H9 (cell line): ENCODE measurements at places on chromosomes 6 and 20.

GRCh38 chr6:12403947-12404647 is 113.9 kb downstream of the EDN1 start:
- no peaks in the 10 kb centered on the region for H3K4me1 ChIP-seq
- no peak for DNase-seq
- H3K36me3 ChIP-seq, result no peaks in the 10 kb centered on the region
- H3K4me3 ChIP-seq, result no peak overlapping the region
- no peak overlapping the region for H3K27ac ChIP-seq

DNA sequence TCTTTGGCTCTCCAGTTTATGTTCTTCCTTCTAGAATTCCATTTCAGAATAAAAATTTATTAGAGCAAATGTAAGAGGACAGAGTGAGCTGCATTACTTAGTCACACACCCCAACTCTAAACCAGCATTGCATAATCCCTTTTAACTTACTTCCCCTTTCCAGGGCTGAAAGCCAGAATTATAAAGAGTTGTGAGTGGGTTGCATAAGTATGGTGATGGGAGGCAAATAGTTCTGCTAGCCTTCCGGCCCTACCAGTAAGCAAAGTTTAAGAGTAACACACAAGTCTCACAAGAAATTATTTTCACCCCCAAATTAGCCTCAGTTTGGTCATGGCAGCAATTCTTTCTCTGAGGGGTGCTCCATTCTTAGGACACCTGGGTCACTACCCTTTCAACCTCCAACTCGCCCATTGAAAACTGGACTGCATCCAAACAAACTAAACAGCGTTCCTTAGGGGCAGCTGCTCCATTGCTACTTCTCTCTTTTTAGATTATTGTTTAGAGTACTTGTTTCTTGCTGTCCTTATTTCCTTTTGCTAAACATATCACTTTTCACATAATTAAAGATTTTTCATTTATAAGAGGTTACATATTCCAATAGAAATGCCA is 1.6 kb downstream of the KIAA0408 start:
- no peak overlapping the region for H3K27ac ChIP-seq
- no peaks in the 10 kb centered on the region for H3K36me3 ChIP-seq
- no peak overlapping the region for H3K4me3 ChIP-seq
- no peaks in the 10 kb centered on the region; the same call in 1 of the 2 replicates for H3K4me1 ChIP-seq
- no peaks in the 10 kb centered on the region for H3K27me3 ChIP-seq

DNA sequence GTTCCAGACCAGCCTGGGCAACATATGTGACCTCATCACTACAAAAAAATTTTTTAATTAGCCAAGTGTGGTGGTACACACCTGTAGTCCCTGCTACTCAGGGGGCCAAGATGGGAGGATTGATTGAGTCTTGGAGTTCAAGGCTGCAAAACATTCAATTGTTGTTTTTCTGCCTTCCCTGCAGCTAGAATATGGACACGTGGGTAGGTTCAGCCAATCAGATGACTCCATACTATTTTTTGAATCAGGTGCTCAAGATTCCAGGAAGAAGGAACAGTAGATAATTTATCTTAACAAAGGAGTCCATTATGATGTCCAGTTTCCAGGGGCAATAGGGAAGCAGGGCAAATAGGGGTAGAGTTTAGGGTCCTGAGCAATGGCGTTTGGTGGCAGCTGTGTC is 2.4 kb upstream of the DEFB119 start:
- DNase-seq, result no peak
- H3K36me3 ChIP-seq, result peaks cover 13% of the 10 kb centered on the region
- no peaks in the 10 kb centered on the region for H3K4me1 ChIP-seq
- H3K4me3 ChIP-seq, result no peak overlapping the region
- H3K27me3 ChIP-seq, result no peaks in the 10 kb centered on the region

DNA sequence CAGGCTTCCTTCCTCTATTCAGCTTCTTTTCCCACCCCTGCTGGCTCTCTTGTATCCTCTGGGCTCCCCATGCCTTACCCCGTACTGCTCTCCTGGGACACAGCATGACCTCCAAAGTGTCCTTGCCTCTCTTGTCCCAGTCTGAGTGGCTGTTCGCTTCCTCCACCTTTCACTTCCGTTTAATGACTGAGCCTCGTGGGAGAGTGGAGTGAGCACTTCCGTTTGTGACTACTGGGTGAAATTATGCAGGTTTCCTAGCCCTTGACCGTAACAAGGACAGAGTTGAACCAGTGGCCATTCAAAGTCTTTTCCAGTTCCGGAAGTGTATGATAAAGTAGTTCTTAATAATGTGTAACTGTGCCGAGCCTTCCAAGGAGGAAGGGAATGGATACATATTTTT is 109.2 kb downstream of the ARID1B start:
- H3K27ac ChIP-seq, result no peak overlapping the region
- no peaks in the 10 kb centered on the region for H3K36me3 ChIP-seq
- peaks cover 10% of the 10 kb centered on the region; the same call in 1 of the 2 replicates for H3K4me1 ChIP-seq
- no peak for DNase-seq

DNA sequence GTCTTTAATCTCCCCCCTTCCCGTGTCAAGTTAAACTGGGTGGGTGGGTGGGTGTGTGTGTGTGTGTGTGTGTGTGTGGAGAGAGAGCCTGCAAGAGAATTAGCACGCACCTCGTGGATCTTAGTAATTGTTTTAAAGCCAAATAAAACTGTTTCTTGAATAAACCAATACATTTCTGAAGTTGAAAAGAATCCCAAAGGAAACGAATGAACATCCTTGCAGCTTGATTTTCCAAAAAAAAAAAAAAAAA is 381 bp upstream of the BICRAL start:
- no peaks in the 10 kb centered on the region for H3K4me1 ChIP-seq
- peaks cover 1% of the 10 kb centered on the region; the same call in 2 of the 3 replicates for H3K36me3 ChIP-seq
- H3K27me3 ChIP-seq, result no peaks in the 10 kb centered on the region
- DNase-seq, result no peak
